Fibroblast of lung (primary cell): ENCODE measurements at places on chromosomes 7 and 10.

DNA sequence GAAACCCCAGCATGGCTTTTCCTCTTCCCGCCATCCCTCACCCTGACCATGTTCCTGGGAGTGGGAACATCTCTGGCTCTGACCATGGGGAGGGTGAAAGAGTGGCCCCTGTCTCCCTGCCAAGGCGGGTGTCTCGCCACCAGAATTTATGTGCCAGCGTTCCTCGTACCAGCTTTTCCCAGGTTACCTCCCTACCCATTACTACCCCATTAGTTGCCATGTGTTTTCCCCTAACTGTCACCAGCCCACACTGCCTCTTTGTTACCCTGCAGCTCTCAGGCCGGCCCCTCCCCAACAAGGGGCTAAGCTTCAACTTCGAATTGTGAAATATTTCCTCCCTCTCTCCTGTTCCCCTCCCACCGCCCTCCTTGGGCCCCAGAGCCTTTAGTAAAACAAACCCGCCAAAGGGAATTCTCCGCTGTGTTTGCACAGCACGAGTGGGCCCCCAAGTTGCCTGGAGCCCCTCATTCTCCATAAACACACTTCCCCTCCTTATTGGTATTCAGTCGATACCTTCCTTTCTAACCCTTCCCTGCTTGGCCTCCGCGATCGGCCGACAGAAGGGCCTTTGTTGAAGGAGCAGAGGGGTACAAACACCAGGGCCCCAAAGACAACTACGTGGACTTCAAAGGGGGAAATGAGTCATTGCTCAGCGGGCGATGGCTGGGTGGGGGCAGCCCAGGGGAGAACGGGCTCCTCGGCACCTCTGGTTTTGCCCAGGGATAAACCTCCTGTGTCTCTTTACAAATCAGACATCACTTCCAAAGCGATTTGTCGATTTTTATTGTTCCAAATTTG is 45.5 kb downstream of the SLIT1 start:
- DNase-seq: no peak

- DNase-seq: no peak
These were observed 5.7 kb upstream of the GNAI1 start for GRCh38 chr7:80128918-80129317.

DNA sequence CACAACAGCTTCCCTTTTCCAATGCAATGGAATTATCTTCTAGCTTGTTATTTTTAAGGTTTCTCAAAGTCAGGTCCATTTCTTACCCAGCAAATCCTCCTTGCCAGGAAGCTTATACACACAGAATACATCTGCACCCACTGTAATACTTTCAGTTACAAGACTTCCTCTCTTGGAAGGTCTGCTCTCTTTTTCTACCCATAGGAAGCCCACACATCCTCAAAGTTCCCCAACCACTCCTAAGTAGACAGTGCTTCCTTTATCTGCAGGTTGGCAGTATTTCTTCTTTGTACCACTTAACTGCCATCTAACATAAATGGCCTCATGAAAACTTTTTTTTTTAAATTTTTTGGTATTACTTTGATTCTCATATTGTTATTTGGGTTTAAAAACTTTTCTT is 155.6 kb downstream of the TAX1BP1 start:
- no peak for DNase-seq

DNA sequence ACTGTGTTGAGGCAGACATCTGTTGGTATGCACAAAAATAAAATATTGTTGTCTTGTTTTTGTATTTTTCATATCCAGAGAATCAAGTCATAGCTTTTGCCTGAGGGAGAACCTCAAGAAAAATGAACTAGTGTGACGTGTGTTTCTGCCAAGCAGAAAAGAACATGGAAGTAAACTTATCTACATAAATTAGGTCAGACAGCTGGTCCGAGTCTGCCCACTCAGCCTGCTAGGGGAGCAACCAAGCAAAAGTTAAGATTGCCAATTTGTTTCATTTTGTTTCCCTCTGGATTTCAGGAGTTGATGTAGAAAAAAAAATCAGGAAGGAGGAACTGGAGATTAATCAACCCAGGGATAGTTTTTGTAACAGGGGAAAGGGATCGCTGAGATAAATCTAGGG is 572.4 kb upstream of the LRRTM3 start:
- no peak for DNase-seq

GRCh38 chr10:75294031-75294437 is 58.3 kb upstream of the COMTD1 start:
- DNase-seq: peak; percentile 42
